ENCODE measurements at places on chromosomes 3 and 15.

GRCh38 chr3:50430950-50431435 is 71.7 kb upstream of the TMEM115 start:
- DNase-seq = no peak

- peak; percentile 90 for DNase-seq
These were observed 132.0 kb downstream of the ARNT2 start for GRCh38 chr15:80536231-80536630.

GRCh38 chr3:38558864-38559263 is 62.7 kb downstream of the EXOG start:
- DNase-seq = no peak

- no peak for DNase-seq
These were observed 1250.0 kb upstream of the GBE1 start for GRCh38 chr3:83011481-83011880.

- no peak for DNase-seq
These were observed 8.9 kb downstream of the OR5AC2 start for GRCh38 chr3:98095882-98096281.

DNA sequence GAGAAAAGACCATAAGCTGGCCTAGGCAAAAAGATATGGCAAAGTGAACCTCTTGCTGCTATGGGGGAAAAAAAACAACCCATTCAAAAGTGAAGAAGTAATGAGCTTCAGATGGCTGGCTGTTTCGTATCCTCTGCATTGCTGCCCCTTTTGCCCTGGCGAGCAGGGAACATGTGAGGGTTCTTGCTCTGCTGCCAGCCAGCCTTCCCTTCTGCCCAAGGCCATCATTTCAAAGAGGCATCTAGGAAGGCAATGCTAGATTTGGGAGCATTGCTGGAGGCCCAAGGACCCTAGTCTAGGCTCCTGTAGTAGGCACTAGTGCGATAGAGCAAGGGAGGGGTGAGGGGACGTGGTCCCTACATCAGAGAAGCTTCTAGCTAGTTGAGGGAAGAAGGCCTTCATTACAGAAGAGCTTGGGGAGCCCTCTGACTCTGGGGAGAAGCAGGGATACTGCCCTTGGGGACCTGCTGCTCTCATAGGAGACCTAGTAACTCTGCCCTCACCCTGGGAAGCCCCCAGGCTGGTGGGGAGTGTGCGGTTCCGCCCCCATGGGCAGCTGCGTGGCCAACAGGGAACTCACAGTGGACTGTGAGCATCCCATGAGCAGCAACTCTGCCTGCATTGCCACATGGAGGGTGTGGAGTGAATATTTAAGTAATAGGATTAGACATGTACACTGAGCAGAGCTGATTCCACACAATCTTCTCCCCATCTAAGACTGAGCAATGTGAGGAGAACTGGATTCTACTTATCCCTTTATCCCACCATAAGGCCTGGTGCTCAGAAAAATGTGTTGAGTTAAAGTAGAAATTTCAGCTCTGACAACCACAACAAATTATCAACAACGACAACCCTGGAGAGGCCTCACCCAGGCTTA is 21.3 kb downstream of the ITGA11 start:
- DNase-seq = no peak

DNA sequence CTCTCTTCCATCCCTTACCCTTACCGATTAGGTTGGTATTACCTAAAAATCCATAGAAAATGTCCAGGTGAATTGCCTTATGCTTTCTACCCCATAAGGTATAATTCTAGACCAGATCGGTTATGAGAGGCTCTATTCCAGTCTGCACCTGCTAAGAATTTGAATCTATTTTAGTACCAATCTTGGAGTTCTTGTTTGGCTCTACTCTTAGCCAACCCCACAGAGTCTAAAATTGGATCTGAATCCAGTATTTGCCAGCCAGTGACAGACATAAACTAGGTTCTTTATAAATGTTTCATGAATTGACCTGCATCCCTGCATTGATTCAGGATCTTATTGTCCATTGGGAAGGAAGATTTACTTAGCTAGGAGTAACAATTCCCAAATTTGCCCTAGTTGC is 6.5 kb downstream of the KLHL24 start:
- no peak for DNase-seq

DNA sequence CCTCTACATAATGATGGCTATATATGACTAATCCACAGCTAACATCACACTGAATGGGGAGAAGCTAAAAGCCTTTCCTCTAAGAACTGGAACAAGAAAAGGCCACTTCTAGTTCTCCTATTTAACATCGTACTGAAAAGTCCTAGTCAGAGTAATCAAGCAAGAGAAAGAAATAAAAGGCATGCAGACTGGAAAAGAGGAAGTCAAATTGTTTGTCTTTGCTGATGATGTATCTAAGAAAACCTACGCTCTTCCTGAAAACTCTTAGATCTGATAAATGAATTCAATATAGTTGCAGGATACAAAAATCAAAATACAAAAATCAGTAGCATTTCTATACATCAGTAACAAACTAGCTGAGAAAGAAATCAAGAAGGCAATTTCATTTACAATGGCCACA is 116.9 kb downstream of the TP63 start:
- DNase-seq = no peak

GRCh38 chr3:196969134-196969659 is 564 bp upstream of the PIGZ start:
- DNase-seq = no peak

DNA sequence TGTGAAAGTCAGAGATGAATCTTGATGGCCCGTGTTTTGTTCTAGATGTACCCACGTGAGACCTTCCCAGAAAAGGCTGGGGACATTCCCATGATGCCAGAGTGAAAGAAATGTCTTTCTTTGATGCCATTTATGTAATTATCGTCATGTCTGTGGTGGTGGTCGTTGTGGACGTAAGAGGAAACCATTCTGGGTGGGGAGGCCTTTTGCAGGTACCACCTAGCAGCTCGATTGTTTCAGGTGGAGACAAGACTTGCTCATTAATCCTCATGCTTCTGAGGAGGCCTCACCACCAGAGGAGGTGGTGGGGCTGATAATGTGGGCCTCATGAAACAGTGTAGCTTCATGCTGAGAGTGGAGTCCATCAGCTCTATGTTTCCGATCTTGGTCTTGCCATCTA is 58.1 kb upstream of the USP3 start:
- DNase-seq = no peak

DNA sequence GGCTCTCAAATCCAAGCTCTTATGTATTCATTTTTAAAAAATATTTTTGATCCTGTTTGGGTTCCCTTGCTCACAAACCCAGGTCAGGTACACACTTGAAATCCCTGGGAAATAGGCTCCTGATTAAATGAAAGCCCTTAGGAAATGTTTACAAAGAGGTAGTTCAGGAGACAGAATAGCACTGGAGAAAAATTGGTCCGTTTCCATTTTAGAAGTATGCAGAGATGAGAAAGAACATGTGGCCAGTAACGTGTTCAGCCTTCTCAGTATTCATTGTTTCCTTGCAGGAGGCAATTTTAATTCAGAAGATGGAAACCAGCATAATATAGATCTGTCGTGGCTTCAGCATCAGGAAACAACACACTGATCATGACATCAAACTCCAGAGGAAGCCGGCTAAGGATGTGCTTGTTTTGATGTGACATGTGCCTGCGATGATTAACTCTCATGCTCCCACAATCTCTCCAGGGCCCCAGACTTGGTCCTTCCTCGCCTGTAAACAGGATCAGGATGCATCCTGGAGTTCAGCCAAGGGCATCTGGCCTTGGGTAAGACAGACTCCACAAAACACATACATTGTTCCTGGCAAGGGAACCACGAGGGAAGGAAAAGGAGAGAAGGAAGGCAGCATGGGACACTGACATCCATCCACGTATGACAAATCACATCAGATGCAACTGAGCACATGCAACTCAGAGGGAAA is 350.5 kb upstream of the THBS1 start:
- no peak for DNase-seq

- no peak for DNase-seq
These were observed 363.6 kb upstream of the CCDC54 start for GRCh38 chr3:107013641-107014040.

- DNase-seq = no peak
These were observed 119.4 kb downstream of the NUP210 start for GRCh38 chr3:13300546-13301285.

DNA sequence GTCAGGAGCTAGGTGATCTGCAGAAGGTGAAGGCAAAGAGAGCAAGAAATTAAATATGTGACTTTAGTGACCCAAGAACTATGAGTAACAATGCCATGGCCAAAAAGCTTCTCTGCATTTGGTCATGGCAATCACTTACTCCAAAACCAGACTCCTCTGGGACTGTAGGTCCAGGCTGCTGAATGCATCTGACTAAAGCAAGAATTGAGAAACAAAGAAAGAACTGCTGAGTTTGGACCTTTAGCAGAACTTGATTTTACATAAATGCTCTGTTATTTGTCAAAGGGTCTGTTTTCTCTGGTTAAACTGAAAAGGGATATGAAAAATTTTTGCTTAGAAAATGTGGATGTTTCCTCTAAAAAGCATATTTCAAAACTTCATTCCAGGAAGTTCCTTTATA is 1102.2 kb downstream of the IGSF11 start:
- no peak for DNase-seq

GRCh38 chr3:113968986-113969385 is 21.2 kb downstream of the ZDHHC23 start:
- DNase-seq = no peak

- DNase-seq = no peak
These were observed 74.2 kb upstream of the PROK2 start for GRCh38 chr3:71859123-71859519.

DNA sequence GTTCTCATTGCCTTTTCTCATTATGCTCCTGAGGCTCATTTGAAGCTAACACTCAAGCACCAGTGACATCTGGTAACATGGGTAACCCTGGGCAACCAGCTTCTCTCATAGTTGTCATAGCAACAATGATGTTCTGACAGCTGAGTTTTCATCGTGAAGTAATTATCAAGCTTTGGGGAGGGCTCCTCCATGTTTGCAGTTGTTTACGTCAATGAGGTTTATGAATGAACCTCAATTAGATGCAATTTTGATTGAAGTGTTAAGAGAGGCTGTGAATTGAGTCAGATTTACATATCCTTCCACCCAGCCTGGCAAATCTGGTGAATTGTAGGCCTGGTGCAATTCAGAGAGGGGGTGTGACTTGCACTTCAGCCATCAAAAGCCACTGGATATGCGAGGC is 119.3 kb upstream of the CHD2 start:
- no peak for DNase-seq

DNA sequence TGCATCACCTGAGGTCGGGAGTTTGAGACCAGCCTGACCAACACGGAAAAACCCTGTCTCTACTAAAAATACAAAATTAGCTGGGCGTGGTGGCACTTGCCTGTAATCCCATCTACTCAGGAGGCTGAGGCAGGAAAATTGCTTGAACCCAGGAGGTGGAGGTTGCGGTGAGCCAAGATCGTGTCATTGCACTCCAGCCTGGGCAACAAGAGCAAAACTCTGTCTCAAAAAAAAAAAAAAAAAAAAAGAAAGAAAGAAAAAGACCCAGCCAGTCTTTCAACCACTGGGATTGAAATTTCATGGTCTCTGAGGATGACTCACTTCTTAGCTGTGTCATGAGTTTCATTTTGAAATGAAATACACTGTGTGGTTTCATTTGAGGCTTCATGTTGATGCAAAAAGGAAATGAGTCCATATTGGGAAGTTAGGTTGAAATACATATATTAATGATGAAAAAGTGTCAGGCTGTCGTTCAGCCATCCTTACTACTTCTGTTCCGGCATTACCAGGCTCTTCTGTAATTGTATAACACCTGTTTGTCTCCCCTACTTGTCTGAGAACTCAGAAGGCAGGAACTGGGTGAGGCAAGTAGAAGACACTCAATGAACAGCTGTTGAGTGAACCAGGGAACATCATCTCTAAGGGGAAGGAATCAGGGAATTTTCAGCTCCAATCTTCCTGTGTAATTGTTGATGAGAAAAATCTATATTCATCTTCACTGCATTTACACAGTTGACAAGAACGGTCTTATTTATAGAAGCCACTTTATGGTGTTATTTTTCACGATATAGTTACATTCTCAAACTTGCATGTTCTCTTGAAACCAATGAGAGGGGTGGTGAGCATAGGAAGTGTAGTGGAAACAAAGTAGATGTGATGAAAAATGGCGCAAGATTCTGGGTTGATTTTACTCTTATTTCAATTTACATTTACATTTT is 87.4 kb downstream of the NFKBIZ start:
- no peak for DNase-seq

- DNase-seq = no peak
These were observed 47.8 kb upstream of the IQSEC1 start for GRCh38 chr3:13120928-13121552.

- DNase-seq = no peak
These were observed 431.1 kb downstream of the WDR72 start for GRCh38 chr15:53328341-53328740.

GRCh38 chr3:174441588-174442301 is 417.4 kb upstream of the NAALADL2 start:
- no peak for DNase-seq

- no peak for DNase-seq
These were observed 27.6 kb upstream of the FAM3D start for GRCh38 chr3:58693940-58694850.

GRCh38 chr15:25790000-25790660 is 73.0 kb downstream of the ATP10A start:
- DNase-seq = no peak

- DNase-seq = no peak
These were observed 1066.1 kb downstream of the FHIT start for GRCh38 chr3:60185161-60185560.

- no peak for DNase-seq
These were observed 30.3 kb upstream of the SKOR1 start for GRCh38 chr15:67794832-67795574.

- DNase-seq = no peak
These were observed 2.4 kb upstream of the POPDC2 start for GRCh38 chr3:119662604-119663373.

DNA sequence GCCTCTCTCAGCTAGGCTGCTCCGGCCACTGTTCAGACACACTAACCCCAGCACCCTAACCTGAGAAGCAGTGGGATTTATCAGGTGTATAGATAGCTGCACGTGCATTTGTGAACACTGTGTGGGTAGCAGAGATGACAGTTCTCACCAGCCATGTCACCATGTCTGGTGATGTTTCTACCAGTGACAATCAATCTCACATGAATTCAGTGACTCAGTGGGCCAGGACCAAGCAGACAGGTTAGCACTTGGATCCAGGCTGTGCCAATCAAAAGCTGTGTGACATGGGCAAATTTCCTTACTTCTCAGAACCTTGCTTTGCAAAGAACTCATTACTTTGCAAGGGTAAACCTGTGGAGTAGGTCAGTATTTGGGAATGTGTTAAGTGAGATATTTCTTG is 65.3 kb upstream of the GATM start:
- DNase-seq = no peak
